Prostate gland (tissue), 2 donors: ENCODE measurements at places on chromosomes 5 and 9. TPM values are rescaled to one million over a fixed set of nuclear protein-coding genes. Genes with fewer than 3 reads are reported as not detected.

Gene SLC6A18
- total RNA-seq = not detected

Gene VAV2
- 19.5 TPM for total RNA-seq

Gene PAEP
- total RNA-seq = not detected

Gene PGM5
- total RNA-seq = 96.5 TPM

Gene GZMA
- not detected for total RNA-seq

Gene MCIDAS
- 0.80 TPM for total RNA-seq

Gene GFI1B
- total RNA-seq = 0.85 TPM

Gene CIZ1
- total RNA-seq = 94.0 TPM

Gene PDE4D
- total RNA-seq = 75.6 TPM

Gene CDH9
- not detected for total RNA-seq

Gene PFN3
- not detected for total RNA-seq

Gene PRRX2
- 14.3 TPM for total RNA-seq

Gene CTNND2
- 11.2 TPM for total RNA-seq
